CD4-positive, alpha-beta T cell treated with Interleukin-17A for 4 hours (primary cell): ENCODE measurements at places on chromosomes 11 and 22.

GRCh38 chr11:66745356-66746235, 16.6 kb upstream of the SPTBN2 start:
- peak; percentile 66 for DNase-seq

- DNase-seq: peak; percentile 78
These were observed 7.2 kb downstream of the AHNAK start for GRCh38 chr11:62539238-62539925.

- no peak for DNase-seq
These were observed 15.6 kb downstream of the ACP2 start for GRCh38 chr11:47233051-47233450.

- no peak for DNase-seq
These were observed 15.0 kb upstream of the LDLRAD3 start for GRCh38 chr11:35928688-35929395.

GRCh38 chr11:113593698-113594308, 112.3 kb downstream of the TMPRSS5 start:
- DNase-seq: no peak

DNA sequence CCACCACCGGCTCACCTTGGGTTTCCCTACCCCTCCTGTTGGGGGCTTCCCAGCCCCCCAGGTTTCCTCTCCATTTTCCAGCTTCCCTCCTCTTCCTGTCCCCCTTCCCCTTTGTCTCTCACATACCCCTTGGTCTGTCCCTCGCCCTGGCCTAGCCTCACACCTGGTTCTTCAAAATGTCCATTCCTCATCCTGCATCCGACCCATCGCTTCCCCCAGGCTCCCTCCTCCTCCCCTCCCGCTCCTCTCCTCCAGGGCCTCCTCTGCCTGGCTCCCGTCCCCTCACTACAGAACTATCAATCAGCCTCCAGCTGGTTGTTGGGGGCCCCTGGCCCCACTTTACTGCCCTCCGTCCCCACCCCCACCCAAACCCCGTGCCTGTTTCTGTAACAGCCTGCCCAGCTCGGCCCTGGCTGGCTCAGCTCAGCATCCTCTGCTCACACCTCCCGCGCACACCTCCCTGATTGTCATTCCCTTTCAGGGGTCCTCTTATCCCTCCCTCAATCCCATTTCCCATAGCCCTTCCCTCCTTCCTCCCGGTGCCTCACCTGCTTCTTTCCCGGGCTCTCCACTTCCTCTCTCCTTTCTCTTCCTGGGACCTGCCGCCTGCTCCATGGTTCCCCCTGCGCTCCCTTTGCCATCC, 1.2 kb downstream of the CNIH2 start:
- no peak for DNase-seq

DNA sequence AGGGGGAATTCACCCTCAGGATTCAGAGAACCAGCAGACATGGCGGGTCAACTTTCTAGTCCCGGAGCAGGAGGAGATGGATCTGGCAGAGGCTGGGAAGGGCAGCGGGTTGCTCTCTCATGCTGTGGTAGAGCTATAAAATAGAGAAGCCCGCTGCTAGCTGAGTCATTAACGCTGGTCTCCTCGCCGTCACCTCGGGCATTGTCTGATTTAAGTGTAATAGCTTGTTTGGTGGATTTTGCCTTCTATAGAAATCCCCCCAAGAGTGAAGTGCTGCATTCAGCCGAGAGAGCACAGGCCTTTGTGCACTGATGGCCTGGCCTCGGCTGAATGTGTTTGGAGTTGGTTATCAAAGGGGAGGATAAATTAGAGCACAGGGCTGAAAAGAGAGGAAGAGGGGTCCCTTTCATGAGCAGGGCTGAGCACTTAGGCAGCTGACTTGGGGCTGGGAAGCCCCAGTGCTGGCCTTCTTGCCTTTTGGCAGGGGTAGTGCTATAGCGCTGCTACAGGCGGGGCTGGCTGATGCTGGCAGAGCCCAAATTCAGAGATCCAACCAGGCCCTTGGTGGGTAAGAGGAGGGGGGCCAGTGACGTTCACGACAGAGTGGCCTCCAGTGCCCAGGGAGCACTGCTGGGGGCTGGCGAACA, 161.1 kb upstream of the CADM1 start:
- DNase-seq: no peak

- no peak for DNase-seq
These were observed 122.2 kb upstream of the RCN1 start for GRCh38 chr11:31968461-31969358.

DNA sequence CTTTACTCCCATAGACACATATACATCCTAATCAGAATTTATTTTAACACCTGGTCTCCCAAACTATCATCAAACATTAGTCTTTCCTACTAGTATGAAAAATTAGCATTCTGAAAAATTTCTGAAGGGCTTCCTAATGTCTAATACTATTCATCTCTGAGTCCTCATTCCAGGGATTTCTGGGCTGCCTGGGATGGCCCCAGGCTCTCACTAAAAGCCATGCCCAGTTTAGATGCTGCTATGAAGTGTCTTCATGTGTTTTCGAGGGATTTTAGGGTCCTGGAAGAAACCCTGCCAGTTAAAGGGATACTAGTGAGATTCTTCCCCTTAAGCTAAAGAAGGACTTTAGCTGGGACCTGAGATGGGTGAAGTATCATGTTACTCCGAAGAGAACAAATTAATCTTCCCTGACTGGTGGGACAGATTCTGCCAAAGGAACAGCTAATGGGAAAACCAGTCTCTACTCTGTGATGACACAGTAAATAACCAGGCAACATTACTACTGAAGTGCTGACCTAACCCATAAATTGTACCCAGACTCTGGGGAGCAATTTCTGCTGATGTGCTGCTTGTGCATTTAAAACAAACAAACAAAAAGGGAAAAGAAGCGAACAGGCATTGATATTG, 342.6 kb downstream of the SOX6 start:
- no peak for DNase-seq

DNA sequence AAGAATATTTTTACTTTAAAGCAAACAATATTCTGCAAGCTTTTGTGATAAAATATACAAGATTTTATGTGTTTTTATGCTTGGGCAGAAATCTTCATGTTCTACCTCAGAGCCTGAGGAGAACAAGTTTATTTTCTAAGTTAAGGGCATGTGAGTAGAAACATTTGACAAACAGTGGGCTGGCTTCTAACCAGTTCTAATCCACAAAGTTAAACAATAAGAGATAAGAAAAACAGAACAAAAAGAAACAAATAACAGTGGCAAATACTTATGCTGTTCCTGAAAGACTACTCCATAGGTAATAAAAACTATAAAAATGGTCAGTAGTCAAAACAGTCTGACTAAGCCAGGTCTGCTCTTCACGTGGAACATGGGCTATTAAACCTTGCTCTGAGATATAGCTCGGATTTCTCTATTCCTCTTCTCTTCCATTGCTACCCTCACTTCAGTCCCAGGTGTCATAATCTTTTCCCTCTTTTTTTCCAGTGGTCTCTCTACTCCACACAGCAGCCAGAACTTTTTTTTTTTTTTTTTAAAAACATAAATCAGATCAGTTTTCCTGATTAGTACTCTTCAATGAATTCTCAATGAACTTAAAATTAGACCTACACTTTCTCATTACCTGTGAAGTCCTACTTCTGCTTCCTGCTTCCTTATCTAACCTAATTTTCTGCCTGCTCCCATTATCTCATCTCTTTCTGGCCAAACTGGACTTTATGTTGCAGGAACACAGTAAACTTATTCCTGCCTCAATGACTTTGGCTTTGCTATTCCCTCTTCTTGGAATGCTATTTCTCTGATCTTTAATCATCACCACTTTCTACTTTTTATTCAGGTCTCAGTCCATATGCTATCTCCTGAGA, 671.1 kb upstream of the CCDC90B start:
- DNase-seq: no peak

DNA sequence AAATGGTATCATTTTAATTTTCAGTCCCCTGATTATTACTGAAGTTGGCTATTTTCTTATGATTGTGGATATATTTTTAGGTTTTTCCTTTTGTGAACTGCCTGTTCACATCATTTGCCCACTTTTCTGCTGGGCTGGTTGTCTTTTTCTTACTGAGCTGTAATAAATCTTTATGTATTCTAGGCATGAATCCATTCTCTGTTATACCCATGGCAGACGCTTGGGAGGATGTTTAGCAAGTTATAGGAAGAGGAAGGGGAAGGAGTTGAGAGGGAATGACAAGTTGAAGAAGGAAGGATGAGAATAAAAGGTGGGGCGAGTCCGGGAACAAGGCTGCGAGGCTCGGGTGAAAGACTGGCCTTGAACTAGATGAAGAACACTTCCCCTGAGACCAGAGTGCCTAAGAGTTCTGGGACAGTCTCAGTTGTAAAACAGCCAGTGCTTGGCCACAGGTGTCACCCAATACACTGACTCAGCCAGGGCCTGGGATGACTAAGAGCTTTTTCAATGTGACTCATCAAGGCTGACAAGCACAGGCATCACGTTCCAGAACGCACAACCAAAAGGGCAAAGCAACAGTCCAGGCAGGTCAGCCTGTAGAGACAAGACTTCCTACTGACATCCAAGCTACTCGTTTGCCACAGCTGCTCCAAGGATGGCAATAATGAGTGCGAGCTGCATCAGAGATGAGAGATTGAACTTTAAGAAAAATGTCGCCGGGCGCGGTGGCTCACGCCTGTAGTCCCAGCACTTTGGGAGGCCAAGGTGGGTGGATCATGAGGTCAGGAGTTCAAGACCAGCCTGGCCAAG, 35.2 kb downstream of the LRFN4 start:
- peak; percentile 20 for DNase-seq

DNA sequence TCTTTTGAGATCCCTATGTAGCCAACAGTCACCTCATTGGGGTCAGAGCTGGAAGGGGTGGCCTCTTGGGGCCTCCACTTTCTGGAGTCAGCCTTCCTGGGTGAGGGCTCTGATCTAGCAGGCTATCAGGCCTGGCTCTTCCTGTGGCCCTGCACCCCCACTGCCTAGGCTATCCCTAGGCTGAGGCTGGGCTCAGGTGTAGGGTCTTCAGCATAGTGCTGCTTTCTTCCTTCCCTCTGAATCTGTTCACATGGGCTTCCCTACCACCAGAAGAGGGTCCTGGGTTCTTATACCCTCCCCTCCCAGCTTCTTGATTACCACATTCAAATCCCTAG, 456 bp upstream of the SPI1 start:
- DNase-seq: no peak

GRCh38 chr22:36733271-36733670, 29.7 kb upstream of the CACNG2 start:
- DNase-seq: no peak

- DNase-seq: no peak
These were observed 60.2 kb upstream of the EMID1 start for GRCh38 chr22:29145321-29146072.

GRCh38 chr22:17097701-17098100, 12.9 kb downstream of the IL17RA start:
- no peak for DNase-seq

GRCh38 chr22:27150544-27150941, 493.2 kb downstream of the MIAT start:
- no peak for DNase-seq

DNA sequence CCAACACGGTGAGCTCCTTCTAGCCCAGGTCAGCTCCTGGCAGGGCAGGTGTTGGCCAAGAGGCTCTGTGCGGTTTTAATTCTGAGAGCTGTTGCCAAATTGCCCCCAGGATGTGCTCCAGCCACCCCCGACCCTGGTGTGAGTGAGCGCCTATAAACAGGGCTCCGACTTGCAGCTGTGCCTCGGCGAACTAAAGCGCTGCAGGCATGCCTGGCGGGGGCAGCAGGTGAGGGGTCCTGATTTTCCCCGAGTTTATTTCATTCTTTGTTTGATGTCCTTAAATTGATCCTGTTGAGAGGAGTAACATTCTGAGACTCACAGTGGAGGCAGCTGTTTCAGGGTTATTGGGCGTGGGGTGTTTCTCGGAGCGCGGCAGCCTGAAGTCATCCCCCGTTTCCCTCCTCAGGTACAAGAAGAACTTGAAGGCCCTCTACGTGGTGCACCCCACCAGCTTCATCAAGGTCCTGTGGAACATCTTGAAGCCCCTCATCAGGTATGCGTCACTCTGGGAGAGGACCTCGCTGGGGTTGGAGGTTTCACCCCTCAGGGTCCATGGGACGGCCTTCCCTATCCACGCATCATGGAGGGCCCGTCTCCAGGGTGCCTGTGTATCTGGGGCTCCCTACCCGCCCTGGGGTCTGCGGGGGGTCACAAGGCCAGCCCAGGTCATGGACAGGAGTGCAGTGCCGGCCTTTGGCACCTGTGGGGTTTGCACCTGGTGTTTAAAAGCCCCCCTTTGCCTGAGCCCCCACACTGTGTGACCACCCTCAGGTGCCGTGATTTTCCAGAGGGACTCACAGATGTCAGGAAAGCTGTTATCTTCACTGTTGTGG, 62.1 kb downstream of the ARHGAP8 start:
- DNase-seq: no peak

- no peak for DNase-seq
These were observed 345.1 kb downstream of the FAT3 start for GRCh38 chr11:92569726-92570125.

DNA sequence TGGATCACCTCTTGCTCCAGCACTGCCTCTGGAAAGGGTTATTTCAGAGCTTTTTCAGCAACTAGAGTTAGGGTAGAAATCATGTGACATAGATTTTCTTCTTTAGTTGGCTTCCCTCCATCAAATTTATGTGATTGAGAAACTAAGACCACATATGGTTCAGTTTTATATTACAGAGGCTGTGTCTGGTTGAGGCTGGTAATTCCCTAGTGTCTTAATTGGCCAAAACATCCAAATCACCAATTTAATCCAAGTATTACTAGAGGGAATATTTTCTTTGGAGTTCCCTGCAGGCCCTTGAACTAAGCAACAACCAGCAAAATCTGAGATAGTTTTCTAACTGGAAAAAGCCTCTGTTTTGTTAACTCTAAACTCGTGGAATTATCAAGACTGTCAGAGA, 136.3 kb downstream of the ARHGAP42 start:
- no peak for DNase-seq

DNA sequence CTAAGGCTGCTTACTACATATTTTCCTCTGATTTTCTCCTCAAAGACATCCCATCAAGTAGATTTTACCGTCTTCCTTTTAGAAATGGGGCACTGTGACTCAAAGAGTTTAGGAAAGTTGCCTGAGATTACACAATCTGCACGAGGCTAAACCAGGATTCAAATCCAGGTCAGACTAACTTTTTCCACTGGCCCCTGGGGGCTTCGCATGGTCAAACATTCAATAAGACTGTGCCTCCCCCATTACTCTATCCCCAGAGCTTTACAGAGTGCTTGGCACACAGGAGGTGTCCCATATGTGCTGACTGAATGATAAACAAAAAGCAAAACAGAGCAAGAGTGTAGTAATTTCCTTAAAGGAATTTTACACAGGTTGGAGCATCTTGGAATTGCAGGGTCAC, 118.1 kb upstream of the TEAD1 start:
- DNase-seq: no peak

DNA sequence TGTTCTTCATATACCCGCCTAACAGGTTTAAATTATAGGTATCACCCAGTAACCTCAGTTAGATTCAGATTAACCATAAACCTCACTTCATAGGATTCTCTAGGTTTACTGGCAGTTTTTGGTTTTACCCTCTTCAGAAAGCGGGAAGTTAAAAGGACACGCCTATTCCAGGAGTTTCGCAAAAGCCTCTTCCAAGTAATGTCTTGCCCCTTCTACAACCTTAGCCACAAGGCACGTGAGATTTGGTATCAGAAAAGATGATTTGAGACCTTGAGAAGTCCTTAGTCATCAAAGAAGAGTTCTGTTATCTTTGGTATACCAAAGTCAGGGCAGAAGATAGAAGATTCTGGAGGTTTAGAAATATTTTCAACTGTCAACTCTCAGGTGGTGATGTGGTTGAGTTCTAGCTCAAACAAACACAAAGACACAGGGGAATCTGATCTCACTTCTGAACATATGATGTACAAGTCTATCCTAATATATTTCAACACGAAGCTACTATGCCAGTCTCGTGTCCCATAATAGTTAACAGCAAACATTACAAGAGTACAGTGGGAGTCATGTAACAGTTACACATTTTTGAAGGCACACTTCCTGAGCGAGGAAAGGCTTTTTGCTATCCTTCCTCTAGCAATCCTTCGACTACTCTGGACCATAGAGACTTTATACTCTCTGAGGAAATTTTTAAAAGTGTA, 103.5 kb downstream of the USP35 start:
- DNase-seq: no peak
